ENCODE measurements at places on chromosomes 7 and 10.
A peak's percentile ranks its signal among the peaks of the same experiment; 100 is the strongest.

GRCh38 chr10:62652564-62652963 lies 152.0 kb upstream of the ADO start:
- DNase-seq: no peak

DNA sequence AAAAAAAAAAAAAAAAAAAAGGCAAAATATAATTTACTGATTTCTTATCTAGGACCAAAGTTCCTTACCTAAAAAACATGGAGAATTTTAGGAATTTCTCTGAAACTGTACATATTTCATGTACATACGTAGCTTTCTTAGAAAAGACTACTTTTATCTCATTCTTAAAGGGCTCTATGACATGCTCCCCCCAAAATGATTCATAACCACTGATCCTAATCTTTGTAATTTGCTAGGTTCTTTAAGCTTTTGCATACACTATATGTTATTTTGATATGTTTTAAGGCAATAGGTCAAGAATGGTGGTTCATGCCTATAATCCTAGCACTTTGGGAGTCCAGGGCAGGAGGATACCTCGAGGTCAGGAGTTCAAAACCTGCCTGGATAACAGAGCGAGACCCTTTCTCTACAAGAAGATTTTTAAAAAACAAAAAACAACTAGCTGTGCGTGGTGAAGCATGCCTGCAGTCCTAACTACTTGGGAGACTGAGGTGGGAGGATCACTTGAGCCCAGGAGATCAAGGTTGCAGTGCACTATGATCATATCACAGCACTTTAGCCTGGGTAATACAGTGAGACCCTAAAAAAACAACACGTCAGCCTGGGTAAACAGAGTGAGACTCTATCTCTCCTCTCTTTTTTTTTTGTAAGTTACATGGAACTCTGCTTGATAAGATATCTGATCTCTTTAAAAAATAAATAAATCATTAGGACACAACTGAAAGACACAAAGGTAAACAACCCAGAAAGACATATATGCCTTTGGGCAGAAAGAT lies 54.8 kb downstream of the ATAD1 start:
- DNase-seq: no peak

DNA sequence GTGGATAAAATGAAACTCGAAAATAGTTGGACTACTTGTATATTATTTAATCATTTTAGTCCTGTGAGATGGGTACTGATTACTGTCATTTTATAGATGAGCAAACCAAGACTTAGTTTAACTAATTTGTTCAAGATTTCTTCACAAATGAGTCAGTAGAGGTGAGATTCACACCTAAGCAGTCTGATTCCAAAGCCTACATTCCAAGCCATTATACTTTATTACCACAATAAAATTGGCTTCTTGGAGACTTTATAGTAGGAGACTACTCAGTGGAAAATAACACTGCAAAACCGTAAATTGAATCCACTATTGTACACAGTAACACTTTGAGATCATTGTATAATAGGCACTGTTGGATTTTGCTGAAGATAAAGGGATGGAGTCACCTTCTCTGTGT lies 2.2 kb downstream of the PHTF2 start:
- no peak for DNase-seq

GRCh38 chr10:96642973-96643372 lies 56.2 kb upstream of the TM9SF3 start:
- no peak for DNase-seq

GRCh38 chr7:27128034-27128433 lies 2.5 kb downstream of the HOXA4 start:
- DNase-seq: no peak

- DNase-seq: no peak
These were observed 26.5 kb upstream of the PRKAG2 start for GRCh38 chr7:151903249-151904032.

GRCh38 chr10:98489561-98490481 lies 43.1 kb upstream of the HPS1 start:
- no peak for DNase-seq

DNA sequence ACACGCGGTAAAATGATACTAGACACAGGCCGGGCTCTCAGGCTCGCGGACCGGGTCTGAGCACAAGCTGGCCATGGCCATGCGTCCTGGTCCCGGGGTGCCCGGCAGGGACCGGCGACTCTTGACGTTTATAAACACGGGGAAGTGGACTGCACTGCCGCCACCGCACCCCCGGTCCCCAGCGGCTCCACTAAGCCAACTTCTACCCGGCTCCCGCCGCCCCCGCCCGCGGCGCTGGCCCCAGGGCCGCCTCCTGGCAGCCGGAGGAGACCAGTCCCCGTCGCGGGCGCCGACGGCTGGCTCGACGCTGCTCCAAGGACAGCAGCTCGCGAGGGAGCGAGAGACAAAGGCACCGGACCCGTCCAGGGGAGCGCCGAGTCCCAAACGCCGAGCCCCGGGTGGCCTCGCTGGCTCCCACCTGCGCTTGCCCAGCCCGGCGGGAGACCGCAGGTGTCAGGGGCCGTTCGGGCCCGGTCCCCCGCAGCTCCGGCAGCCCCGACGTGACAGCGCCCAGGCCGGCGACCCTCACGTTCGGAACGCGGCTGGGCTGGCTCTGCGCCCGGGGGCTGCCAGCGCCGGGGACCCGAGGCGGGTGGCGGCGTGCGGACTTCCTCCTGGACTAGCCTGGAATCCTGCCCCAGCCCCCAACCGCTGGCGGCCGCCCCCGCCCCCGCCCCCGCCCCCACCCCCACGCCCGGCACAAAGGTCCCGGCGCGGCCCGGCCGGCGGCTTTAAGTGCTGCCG lies 517 bp downstream of the ITGB1 start:
- peak; percentile 34 for DNase-seq

- no peak for DNase-seq
These were observed 642.2 kb downstream of the SH2D4B start for GRCh38 chr10:81179805-81180452.

DNA sequence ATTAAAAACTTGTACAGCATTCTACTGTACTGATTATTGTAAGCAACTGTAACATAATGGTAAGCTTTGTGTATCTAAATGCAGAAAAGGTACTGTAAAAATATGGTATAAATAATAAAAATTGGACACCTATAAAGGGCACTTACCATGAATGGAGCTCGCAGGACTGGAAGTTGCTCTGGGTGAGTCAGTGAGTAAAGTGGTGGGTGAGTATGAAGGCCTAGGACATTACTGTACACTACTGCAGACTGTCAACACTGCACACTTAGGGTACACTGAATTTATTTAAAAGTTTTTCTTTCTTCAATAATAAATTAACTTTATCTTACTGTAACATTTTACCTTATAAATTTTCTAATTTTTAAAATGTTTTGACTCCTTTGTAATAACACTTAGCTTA lies 118.6 kb upstream of the ASAH2 start:
- DNase-seq: no peak

- no peak for DNase-seq
These were observed 4.1 kb downstream of the IL6 start for GRCh38 chr7:22730921-22731654.

DNA sequence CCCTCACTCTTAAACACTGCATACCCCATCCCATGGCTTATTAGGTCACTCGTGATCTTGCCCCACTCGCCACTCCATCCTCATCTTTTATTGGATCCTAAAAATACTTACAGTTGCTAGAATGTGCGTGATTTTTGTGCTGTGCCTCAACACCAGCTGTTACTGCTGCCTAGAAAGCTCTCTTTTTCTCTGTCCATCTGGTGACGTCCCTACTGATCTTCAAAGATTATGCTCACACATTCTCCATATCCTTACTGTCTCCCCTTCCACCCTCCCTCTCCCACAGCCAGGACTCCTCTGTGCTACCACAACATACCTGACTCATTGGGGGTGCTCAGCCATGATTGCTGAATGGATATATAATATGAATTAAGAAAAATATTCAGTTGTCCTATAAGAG lies 42.0 kb downstream of the CDK6 start:
- DNase-seq: no peak

GRCh38 chr7:18526368-18526878 lies 30.9 kb downstream of the HDAC9 start:
- no peak for DNase-seq

DNA sequence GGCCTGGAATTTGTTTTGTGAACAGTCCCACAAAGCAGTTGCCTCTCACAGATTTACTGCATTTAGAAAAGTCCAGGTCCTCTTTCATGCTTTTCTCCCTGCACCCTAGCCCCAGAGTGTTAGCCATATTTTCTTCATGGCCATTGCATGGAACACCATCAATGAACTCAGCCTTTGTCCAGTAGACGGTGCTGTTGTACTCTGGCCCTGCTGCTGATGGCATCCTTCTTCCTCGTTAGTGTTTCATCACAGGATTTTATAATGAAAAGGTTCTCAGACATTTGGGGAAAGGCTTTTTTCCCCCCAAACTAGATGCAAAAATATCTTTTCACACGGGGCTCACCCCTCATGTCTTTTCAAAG lies 93.0 kb upstream of the SLC25A13 start:
- peak; percentile 54 for DNase-seq

DNA sequence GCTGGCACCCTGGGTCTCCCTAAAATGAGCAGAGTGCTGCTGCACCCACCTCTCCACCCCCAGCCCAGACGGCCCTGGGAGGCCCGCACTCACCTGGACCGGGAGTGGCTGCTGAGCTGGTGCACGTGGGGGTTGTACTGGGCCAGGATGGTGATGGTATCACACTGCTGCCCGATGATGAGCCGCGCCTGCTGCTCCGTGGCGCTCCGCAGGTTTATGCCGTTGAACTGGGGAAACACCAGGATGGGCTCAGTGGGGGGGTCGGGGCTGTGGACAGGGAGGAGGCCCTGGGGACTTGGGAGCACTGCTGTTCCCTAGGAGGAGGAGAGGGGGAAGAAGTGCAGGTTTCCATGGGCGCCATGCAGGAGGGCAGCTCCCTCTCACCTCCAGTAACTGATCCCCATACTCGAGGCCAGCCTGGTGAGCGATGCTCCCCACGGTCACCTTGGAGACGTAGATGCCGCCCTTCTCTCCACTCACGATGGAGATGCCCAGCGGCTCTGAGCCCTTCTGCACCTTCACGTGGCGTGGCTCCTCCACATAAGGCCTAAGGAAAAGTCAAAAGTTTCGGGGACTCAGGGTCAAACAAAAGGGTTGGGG lies 114.6 kb downstream of the DLG5 start:
- no peak for DNase-seq

DNA sequence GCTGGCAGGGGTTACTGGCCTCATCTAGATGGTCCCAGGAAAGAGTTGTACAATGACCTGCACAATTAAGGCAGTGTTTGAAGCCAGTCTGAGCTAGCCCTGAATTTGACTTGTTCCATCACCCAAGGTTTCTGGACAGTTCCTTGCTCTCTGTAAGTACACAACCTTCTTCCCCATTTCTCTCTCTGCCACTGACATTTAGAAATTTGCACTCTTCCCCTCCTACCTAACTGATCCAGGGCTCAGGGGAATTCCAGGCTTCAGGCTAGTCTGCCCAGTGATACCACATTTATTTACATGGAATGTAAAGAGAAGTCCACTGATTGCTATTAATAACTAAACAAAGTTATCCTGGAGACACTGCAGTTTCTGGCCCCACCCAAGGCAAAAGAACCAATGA lies 139.0 kb upstream of the GPR26 start:
- DNase-seq: no peak

GRCh38 chr7:77310982-77311381 lies 105.2 kb downstream of the GSAP start:
- DNase-seq: no peak

GRCh38 chr7:137276189-137276588 lies 67.3 kb downstream of the PTN start:
- no peak for DNase-seq

GRCh38 chr7:151367284-151367683 lies 25.7 kb downstream of the NUB1 start:
- no peak for DNase-seq

Data from mesothelial cell of epicardium (in vitro differentiated cells).